ENCODE measurements at places on chromosomes 7 and 10.
A peak's percentile ranks its signal among the peaks of the same experiment; 100 is the strongest.

- no peak for DNase-seq
These were observed 148.1 kb downstream of the SLC16A9 start for GRCh38 chr10:59561477-59562121.

DNA sequence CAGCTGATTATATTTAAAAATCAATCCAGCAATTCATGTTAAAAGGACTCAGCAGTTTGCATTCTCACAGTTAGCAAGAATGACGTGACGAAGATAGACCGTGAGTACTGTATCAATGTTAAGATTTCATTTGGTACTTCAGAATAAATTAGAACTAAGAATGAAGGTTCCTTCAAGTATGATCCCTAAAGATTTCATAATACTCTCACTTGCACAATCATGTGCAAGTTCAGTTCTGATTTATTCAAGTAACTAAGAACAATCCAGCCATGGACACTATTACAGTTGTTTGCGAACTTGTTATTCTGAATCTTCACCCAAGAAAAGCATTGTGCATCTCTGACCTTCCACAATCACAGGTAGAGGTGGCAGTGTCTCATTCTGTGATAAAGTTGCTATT lies 7.7 kb downstream of the RHEB start:
- DNase-seq = no peak

- DNase-seq = no peak
These were observed 10.5 kb downstream of the TCAF1 start for GRCh38 chr7:143891457-143891856.

DNA sequence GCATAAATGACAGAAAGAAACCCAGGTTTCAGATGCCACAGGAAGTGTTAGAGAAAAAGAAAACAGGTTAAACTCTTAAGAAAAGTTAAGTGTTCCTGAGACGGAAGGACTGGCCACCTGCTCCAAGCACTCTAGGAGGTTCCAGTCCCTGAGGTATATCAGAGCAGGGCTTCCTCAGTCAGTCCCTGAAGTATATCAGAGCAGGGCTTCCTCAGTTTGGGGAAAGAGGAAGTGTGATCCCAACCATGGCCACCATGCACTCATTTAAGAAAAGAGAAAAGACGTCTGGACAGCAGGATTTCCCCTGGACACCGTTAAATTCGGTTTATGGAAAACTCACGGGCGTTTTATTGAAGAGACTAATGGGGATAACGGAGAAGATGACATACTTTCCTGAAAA lies 133.4 kb upstream of the PFKP start:
- no peak for DNase-seq

GRCh38 chr7:1322240-1323110 lies 89.8 kb downstream of the UNCX start:
- DNase-seq = no peak

DNA sequence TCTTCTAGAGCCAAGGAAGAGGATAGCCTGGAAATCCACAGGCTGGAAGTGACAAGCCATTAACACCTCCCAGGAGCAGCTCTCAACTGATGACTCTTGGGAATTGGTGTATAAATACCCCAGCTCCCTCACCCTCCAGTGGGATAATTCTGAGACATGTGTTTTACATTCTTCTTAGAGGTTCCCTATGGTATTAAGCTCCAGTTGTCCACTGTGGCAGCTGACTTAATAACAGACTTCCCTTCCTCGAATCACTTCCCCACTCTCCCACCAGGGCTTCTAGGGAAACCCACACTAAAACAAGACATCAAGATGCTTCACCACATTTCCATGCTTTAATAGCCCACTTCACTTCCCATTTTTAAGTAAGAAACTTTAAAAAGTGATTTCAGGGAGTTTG lies 47.2 kb downstream of the FAM107B start:
- no peak for DNase-seq

DNA sequence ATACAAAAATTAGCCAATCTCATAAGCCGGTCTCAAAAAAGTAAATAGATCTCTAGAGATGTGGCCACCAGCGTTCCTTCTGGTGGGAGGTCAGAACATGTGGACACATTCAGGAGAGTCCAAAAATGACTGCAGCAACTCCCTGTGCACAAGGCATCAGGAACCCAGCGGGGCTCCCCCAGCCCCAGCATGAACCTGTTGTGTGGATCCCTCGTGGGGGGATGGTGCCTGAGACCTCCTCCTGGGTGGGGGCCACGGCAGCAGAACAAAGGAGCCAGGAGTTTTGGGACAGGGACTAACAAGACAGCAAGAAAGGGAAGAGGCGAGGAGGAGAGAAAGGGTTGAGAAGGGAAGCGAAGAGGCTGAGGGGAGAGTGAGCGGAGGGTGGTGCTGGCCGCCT lies 121.8 kb downstream of the WDR37 start:
- no peak for DNase-seq

- DNase-seq = no peak
These were observed 104.7 kb downstream of the DGKI start for GRCh38 chr7:137742051-137742450.

GRCh38 chr7:106047818-106048705 lies 64.0 kb downstream of the SYPL1 start:
- DNase-seq = no peak

- DNase-seq = no peak
These were observed 2.0 kb downstream of the MNX1 start for GRCh38 chr7:157008206-157009169.

DNA sequence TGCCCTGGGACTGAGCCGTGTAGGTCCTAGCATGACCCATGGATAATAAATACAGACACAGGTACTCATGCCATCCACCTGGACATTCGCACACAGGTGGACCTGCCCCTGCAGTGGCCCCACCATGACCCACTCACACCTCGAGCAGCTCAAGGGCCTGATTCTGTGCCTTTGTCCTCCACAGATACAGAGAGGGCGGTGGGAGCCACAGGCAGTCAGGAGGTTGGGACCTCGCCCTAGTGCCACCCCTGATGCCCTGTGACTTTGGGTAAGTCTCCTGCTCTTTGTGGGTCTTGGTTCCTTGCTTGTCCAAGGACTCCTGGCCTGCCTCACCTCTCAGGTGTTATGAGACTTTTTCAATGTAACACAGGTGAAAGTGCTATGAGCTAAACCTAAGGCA lies 42.9 kb downstream of the C10orf120 start:
- DNase-seq = no peak

- peak; percentile 8 for DNase-seq
These were observed 118.9 kb downstream of the APBB1IP start for GRCh38 chr10:26556748-26557640.

GRCh38 chr10:47296941-47297340 lies 3.1 kb upstream of the GDF10 start:
- DNase-seq = no peak

DNA sequence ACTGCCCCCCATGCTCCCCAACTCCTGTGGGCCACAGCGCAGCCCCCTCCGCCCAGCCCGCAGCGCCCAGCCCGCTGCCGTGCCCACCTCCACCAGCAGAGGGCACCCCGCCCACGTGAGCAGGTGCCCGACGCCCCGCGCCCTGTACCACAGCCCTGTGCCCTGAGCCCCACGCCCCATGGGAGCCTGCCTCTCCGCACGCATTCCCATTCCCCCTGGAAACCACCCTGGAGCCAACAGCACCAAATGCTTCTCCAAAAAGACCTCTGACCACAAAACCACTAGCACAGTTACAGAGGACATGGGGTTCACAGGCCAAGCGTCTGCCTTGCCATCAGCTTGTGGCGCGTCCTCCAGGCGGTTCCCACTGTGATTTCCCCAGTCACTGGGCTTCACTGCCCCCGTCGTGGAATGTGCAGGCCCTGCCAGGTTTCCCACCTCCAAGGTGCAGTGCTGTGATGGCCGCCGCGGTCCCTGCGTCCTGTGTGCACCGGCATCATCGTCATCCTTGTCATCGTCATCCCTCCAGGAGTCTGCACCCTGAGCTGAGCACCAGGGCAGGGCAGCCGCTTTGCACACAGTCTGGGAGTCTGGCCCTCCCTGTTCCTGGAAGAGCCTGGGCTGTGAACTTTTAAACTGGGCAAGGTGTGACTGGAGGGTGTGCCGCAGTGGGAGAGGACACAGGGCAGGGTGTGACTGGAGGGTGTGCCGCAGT lies 61.7 kb downstream of the PWWP2B start:
- no peak for DNase-seq

DNA sequence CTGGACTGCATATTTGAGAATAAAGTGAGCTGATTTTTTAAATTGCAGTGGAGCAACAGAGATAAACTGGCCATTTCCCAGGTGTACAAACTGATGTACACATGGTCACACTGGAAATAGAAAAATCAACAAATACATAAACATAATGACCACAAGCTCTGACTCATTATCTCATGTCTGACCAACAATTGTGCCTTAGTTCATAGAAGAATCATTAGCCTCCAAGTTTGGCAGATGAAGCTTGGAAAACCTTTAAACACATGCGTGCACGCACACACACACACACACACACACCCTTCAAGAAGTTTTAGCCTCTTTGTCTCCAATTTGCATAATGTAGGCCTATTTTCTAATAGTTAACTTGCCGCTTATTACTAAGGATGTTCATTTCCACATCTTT lies 308.9 kb upstream of the POM121L12 start:
- DNase-seq = no peak

- no peak for DNase-seq
These were observed 144.2 kb downstream of the CELF2 start for GRCh38 chr10:11161910-11162309.

- DNase-seq = no peak
These were observed 688 bp downstream of the ORAI2 start for GRCh38 chr7:102434039-102434486.

DNA sequence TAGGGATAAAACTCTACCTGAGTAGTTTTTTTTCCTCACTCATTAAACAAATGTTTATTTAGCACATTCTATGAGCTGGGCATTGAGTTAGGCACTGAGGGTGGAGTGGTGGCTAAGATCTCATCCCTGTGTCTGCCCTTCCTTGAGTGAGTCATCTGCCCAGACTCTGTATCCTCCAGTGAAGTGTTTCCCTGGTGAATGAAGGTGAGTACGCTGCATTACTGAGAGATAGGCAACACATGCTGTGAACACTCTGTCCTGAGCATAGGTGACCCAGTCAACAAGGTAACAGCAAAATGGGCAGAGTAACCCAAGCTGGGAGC lies 5.8 kb downstream of the PITX3 start:
- no peak for DNase-seq

DNA sequence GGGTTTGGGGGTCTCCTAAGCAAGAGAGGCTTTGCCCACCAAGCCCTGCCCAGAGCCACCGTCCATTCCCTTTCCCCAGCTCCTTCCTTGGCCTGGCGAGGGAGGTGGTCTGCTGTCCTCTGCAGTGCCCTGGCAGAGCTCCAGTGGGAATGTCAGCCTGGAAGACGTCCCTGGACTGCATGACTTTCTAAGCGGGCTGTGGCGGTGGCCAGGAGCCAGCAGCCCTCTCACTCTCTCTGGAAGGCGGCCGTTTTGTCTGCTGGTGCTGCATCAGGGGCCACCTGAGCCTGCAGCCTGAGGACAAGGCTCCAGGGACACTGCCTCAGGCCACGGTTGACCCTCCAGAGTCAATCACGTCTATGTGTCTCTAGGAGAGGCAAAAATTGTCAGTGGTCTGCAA lies 271.0 kb downstream of the SKAP2 start:
- DNase-seq = no peak

DNA sequence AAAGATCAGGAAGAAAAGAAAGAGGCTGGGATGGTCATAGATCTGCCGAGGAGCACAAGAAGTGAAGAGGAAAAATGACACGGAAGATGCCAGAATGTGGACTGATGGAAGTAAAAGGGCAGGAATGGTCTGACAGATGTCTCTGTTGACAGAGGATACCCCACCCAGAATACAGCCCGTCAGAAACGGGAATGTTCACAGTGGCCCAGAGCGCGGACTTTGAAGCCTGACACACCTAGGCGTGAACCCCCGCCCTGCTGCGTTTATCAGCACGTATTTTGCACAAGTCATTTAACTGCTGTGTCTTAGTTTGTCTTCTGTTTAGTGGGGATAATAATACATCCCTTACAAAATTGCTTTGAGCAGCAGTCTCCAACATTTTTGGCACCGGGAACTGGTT lies 27.1 kb downstream of the AKR1B1 start:
- no peak for DNase-seq

DNA sequence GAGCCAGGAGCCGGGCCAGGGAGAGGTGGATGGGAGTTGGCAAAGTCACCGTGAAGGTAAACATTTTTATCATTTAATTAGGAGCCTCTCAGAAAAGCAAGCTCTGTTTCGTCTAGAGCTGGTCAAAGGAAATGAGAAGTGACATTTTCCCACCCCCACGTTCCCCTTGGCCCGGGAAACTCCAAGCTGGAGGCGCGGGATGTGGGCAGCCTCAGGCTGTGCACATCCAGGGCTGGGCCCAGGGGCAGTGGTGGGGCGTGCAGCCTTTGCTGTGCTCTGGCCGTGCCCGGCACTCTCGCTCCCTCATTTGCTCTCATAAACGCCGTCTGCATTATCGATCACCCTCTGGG lies 135.6 kb upstream of the RET start:
- no peak for DNase-seq

DNA sequence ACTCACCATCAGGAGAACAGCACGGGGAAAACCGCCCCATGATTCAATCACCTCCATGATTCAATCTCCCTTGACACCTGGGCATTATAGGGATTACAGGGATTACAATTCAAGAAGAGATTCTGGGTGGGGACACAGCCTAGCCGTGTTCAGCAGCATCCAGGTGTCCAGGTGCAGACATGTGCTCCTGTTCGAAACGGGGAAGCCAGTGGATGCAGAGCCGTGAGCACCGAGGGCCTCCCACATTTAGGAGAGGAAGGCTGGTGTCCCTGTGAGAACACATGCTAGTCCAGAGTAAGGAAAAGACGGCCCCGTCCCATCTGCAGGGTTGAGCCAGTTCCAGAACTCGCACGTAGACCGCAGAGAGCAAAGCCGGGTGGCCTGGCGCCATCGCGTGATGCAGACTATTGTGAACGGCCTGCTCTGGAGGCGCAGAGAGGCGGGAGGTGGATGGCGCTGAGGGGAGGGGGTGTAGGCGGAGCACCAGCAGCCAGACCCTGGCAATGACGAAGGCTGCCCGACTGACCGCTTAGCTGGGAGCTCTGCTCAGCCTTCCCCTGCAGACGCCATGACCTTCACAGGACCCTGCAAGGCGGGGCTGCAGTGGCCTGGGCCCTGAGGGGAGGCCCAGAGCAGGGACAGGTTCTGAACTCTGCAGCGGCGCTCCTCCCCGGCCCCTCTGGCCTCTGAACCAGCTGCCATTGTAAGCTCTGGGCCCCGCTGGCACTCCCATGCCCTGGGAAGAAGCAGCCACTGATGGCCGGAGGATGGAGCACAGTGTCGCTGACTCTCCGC lies 141.6 kb upstream of the TCERG1L start:
- DNase-seq = no peak

GRCh38 chr10:36446881-36447280 lies 678.5 kb upstream of the ANKRD30A start:
- DNase-seq = no peak

GRCh38 chr10:104777086-104777799 lies 136.2 kb downstream of the SORCS3 start:
- DNase-seq = no peak
